ENCODE measurements at places on chromosomes 12 and 14.

- no peak for DNase-seq
Measured at GRCh38 chr14:45246691-45247090, 6.3 kb downstream of the MIS18BP1 start.

GRCh38 chr14:42961509-42961908 lies 1354.8 kb downstream of the LRFN5 start:
- DNase-seq = no peak

DNA sequence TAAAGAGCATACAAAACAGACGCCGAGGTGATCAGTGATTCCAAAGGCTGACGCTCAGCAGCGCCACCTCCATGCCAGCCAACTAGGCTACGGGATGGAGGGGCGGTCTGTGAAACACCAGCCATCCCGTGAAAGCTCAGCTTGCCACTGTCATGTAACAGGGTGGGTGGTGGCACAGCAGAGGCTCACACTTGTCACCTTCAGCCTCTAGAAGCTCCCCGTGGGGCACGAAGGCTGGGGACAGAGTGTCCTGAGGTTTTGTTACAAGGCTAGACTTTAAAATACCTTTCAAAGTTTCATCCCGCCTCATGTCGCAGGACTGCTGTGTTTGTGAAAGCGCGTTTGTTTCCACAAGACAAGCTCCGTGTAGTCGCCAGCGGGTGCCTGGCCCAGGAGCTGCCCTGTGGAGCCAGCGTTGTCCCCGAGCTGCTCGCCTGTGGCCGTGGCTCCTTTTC lies 20.7 kb downstream of the XRCC3 start:
- no peak for DNase-seq

- no peak for DNase-seq
Measured at GRCh38 chr12:7989827-7990491, 42.6 kb upstream of the FOXJ2 start.

GRCh38 chr14:25259470-25259869 lies 209.5 kb upstream of the STXBP6 start:
- DNase-seq = no peak

All from RWPE2 (cell line).